ENCODE measurements at places on chromosomes 5 and 9.

DNA sequence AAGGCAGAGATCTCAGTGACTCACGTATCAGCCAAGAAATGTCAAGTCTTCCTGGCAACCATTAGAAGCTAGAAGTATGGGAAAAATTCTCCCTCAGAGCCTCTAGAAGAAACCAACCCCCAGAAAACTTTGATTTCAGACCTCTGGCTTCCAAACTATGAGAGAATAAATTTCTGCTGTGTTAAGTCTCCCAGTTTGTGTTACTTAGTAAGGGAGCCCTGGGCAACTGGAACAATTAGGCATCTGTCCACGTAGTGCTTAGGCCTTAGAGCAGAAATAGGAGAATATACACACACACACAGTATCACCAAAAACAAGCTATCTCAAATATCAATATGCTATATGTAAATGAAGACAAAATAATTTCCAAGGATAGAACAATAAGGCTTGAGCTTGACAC is 894.8 kb upstream of the CDH10 start:
- no peak for DNase-seq

DNA sequence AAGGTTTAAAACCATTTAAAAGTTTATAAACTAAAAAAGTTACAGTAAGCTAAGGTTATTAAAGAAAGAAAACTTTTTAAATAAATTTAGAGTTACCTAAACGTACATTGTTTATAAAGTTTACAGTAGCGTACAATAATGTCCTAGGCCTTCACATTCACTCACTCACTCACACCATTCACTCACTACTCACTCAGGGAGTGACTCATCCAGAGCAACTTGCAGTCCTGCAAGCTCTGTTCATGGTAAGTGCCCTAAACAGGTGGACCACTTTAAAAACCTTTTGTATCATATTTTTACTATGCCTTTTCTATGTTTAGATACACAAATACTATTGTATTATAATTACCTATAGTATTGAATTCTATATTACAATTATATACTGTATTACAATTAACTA is 190.8 kb upstream of the RASA1 start:
- DNase-seq: no peak

DNA sequence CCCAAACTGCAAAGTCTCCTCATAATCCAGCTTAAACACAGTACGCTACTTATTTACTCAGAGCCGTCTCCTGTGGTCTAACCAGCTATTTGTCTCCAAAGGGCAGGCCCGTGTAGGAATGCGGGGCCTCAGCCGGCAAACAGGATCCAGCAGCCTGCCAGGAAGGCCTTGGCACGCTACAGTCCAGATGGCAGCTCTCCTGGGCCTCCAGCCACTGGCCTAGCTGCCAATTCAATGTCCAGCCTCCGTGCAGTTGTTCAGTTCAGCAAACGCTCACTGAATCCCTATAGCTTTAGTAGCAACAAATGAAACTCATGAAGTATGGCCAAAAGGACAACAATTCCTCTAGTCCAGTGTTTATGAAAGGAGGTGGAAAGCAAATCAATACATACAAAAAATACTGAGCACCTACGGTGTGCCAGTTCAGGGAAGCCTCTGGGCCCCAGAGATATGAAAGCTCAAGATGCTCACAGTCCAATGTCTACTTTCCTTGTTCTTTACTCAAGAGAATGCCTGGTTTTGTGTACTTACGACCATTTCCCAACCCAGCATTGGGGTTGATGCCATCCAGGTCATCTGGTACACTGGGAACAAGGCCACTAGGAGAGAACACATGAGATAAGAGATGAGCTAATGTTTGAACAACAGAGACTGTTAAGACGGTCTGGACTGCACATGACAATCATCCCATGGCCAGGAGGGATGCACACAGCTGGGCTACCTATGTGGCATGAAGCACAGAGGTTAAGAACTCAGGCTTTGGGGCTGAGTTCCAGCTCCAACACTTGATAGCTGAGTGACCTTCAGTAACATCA is 8.3 kb downstream of the CDK5RAP2 start:
- DNase-seq: no peak

- no peak for DNase-seq
These were observed 35.1 kb downstream of the CDH10 start for GRCh38 chr5:24609706-24610105.

DNA sequence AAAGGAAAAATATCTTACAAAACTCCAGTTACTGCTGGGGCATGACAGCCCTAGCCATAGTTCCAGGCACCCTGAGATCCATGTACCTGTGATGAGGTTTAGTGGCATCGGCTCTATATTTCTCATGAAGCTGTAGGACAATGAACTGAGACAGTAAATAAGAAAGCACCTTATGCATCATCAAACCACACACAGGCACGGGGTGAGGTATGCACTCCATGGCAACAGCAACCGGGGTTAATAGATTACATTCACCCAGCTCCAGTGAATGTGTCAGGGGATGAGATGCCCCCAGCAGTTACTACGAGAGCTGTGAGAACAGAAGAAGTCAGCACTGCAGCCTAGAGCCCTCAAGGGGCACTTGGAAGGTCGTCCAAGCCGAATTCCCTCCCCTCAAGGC is 162.0 kb upstream of the S1PR3 start:
- no peak for DNase-seq

GRCh38 chr9:78296893-78297671 is at the start of gene PSAT1:
PSAT1 (plus strand) TSS chr9:78297125; CDS start chr9:78297211, 86 bp downstream.
- peak; percentile 96 for DNase-seq

- peak; percentile 20 for DNase-seq
These were observed 68.4 kb downstream of the ANXA1 start for GRCh38 chr9:73219985-73220626.

- no peak for DNase-seq
These were observed 243.5 kb downstream of the GADD45G start for GRCh38 chr9:89848060-89849040.

DNA sequence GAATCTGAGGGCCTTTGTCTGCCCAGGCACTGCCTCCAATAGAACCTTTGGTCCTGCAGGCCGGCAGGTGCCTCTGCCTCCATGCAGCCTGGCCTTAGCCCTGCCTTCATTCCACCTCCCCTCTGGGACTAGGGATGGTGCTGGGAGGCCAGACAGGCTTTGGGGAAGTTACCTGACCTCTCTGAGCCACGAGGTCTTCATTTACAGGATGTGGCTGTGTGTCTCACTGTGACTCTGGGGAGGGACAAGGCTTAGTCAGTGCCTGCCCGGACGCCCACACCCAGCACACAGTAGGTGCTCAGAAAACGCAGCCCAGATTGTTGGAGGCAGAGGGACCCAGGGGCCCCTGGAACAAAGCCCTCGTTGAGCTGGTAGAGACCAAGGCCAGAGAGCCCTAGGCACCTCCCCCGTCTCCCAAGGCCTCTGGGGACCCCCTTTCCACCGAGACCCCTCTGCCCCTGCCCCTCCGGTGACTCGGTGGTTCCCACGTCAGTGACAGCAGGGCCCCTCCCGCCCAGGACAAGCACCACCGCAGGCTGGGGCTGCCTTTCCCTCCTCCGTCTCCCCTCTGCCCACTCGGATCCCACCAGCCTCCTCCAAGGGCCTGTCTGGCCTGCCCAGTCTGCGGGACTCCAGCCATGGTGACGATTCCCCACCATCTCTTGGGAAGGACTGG is 46.9 kb upstream of the EGFL7 start:
- DNase-seq: no peak

GRCh38 chr9:136137321-136138265 is 18.9 kb upstream of the TMEM250 start:
- no peak for DNase-seq

DNA sequence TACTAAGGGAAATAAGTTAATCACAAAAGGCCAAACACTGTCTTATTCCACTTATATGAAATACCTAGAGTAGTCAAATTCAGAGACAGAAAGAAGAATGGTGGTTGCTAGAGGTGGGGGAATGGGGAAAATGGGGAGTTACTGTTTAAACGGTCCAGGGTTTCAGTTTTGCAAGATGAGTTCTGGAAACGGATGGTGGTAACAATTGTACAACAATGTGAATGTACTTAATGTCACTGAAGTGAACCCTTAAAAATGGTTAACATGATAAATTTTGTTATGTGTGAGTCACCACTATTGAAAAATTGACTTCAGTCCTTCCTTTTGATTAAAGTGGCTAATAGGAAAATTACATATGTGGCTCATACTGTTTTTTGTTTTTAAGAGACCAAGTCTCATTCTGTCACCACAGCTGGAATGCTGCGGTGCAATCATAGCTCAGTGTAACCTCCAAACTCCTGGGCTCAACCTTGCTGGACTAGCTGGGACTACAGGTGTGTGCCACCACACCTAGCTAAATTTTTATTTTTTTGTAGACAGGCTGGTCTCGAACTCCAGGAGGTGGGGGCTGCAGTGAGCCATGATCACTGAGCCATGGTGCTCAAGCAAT is 8.7 kb downstream of the UBQLN1 start:
- no peak for DNase-seq

DNA sequence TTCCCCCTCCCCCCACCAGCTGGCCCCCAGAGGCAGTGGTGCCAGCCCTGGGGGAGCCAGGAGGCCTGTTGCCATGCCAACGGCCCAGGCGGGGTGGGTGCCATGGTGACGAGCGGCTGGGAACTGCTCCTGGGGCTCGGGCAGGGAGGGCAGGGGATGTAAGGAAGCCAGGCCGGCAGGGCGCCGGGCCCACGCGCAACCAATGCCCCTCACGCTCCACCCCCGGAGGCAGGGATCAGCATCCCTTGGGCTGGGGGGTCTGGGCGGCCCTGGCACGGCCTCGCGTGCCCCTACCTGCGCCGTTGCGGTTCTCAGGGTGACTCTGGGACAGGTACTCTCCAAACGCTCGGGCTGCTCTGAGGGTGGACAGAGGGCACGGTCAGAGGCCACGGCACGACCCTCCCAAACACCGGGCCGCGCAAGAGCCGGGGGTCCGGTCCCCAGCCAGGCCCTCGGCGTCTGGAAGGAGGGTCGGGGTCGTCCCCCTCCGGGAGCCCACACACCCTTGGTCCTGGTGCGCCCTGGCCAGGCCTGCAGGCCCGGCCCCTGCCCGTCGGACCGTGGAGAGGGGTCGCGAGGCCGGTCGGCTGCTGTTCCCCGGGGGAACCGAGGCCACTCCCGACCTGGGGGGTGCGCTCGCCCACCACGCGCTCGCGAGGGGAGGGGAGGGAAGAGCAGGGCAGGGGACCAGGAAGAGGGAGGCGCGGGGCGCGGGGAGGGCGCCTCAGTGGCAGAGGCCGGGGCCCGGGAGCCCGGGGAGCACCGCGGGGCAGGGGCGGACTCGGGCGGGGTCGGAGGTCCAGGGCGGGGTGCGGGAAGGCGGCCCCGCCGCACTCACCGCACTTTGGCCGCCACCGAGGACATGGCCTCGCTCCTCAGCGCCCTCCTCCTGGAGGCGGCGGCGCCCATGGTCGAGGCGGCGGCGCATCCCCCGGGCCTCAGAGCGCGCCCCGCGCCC is 661 bp downstream of the NSMF start:
- peak; percentile 35 for DNase-seq

- DNase-seq: no peak
These were observed 114.9 kb downstream of the TRIO start for GRCh38 chr5:14257995-14258403.

GRCh38 chr5:157157293-157157891 is 8.7 kb downstream of the GARIN3 start:
- no peak for DNase-seq

- DNase-seq: no peak
These were observed 119.5 kb upstream of the LMX1B start for GRCh38 chr9:126494264-126494663.

- no peak for DNase-seq
These were observed 46.6 kb upstream of the COL5A1 start for GRCh38 chr9:134595014-134595413.

- DNase-seq: no peak
These were observed 17.4 kb upstream of the HMGCR start for GRCh38 chr5:75319638-75320037.

DNA sequence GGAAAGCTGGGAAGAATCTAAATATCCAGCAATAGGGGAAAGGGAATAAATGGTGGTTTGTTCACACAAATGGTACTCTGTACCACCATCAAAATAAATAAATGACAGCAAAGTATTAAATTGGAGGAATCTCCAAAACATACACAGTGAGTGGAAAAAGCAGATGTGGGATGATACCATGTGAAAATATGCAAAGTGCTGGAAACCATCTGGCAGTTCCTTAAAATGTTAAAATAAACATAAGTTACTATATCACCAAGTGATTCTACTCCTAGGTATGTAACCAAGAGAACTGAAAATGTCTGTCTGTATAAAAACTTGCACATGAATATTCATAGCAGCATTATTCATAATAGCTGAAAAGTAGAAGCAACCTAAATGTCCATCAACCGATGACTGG is 41.9 kb upstream of the TEX48 start:
- no peak for DNase-seq

- DNase-seq: no peak
These were observed 5.6 kb downstream of the P4HA2 start for GRCh38 chr5:132221781-132222648.

DNA sequence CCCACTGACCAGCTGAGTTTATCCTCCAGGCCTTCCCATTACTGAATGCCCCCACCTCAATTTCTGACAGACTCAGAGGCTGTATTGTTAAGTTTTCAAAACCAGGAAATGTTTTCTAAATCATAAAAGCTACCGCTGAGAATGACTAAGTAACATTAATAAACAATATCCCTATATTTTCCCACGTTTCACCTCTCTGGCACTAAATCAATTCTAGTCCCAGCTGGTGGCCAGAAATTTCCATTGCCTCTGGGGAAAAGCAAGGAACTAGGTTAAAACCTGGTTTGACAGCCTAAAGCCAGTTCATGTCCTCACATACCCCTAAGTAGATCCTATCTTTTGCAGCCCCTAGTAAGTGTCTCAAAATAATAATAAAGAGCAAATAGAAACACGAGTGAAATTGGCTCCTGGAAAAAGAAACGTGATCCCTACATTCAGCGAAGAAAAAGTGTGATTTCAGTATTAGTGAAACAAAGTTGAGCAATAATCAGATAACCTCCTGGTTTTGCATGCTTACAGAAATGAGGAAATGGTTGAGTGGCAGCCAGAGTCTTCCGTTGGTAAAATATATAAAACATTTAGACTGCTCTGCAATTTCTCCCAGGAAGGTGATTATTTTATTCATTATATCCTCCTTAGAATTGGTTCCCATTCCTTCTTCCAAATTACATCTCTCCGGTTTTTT is 110.9 kb downstream of the ESM1 start:
- DNase-seq: peak; percentile 61

DNA sequence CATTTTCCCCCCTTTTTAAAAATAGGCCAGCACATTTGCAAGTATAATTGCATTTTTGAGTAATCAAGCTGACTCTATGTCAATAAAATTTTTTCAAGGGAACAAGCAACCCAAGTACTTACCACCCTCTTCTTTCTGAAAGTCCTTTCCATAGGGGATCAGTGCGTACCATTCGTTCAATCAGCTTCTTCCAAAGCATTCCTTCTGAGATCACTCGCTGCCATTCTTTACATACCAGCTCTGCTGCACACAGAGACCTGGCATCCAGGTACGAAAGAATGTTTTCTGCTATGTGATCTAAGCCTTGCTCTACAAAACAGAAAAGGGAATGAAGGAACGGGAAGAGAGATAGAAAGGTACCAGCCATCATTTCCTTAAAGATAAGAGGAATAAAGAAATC is 106.6 kb downstream of the FBXW11 start:
- DNase-seq: no peak
